NCI-H1417 treated with DMSO at 0.1 percent for 48 hours (cell line): ENCODE measurements at places on chromosomes 2 and 18.

GRCh38 chr2:177550264-177551200, 158.0 kb downstream of the AGPS start:
- no peak for DNase-seq

GRCh38 chr2:134839649-134840048, 1.2 kb downstream of the ACMSD start:
- DNase-seq, result no peak

DNA sequence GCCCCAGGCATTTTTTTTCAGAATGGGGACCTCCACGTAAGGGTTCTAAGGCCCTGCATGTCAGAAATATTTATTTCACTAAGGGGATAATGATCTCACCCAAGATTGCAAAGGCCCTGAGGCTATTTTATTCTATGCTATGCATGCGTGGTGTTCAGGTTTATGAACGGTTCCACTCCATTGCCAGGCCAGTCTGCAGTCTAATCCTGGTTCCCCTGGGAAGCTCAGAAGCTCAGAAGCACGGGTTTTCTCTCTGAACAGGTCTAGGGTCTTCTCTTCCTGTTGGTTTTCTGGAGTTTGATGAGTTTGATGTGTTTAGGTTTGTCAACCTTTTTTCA, 256.4 kb upstream of the PXDN start:
- DNase-seq, result no peak

DNA sequence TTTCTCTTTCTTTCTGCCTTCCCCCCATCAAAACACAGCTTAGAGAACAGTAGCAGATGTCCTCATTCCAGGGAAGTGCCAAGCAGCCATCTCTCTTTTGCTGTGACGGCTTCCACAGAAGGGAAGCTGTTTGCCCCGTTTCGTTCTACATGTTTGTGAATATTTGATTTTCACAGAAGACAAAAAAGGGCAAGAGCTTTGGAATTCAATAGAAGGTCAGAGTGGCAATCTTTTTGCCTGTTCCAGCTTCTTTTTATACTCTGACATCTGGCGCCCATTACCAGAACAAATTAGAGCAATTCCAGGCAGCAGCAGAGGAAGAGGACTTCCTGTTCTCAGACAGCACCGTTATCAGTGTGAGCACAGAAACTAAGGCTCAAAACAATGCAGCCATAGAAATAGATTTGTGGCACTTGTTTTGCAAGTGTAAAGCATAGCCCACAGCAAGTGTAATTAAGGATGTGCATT, 79.0 kb upstream of the CDH19 start:
- no peak for DNase-seq

GRCh38 chr18:62499263-62499650, 23.6 kb upstream of the ZCCHC2 start:
- DNase-seq, result no peak
